A549 treated with CORT108297 at 1 μM for 4 hours (cell line): ENCODE measurements at places on chromosomes 5 and 9. TPM values are rescaled to one million over a fixed set of nuclear protein-coding genes. Genes with fewer than 3 reads are reported as not detected.

PTGDS gene
- total RNA-seq: 0.16 to 0.81 TPM (median 0.57 TPM) in 5 replicates

CARD6 gene
- 3.4 to 4.7 TPM (median 3.8 TPM) in 5 replicates for total RNA-seq

TOR2A gene
- 10.5 to 15.4 TPM (median 15.1 TPM) in 5 replicates for total RNA-seq

OR1J1 gene
- not detected in 5 replicates for total RNA-seq

HAND1 gene
- 0.12 to 0.26 TPM (median 0.18 TPM) in 5 replicates for total RNA-seq

OBP2B gene
- total RNA-seq: not detected in 5 replicates

TMEM267 gene
- total RNA-seq: 18.3 to 23.5 TPM (median 21.5 TPM) in 5 replicates

PDZD2 gene
- 0.10 to 0.27 TPM (median 0.12 TPM) in 5 replicates for total RNA-seq

CDC20B gene
- total RNA-seq: 0.07 to 0.11 TPM (median 0.09 TPM) in 5 replicates

ZBTB26 gene
- 1.4 to 2.3 TPM (median 2.2 TPM) in 5 replicates for total RNA-seq

TTC33 gene
- 8.1 to 16.9 TPM (median 10.2 TPM) in 5 replicates for total RNA-seq

CDKN2A gene
- total RNA-seq: not detected in 5 replicates

TPPP gene
- 4.7 to 6.4 TPM (median 5.6 TPM) in 5 replicates for total RNA-seq

CCL27 gene
- 0.15 to 0.21 TPM (median 0.16 TPM) in 3 of 5 replicates, not detected in the others for total RNA-seq
